Mammary epithelial cell (primary cell): ENCODE measurements at places on chromosomes 1 and 21.

DNA sequence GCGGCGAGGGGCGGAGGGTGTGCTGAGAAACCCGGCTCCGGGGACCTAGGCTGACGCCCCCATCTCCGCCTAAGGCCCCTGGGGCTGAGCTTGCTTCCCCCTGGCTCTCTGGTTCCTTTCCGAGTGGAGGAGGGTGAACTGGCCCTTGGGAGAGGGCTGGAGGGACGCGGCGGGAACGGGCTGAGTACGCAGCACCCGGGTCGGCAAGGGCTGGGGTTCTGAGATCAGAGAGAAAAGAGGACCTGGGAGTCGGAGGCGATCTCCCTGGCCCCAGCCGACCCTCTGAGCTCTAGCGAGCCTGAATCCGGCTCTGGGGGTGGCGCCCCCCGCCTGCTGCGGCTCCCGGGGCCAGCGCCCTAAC is 270.8 kb downstream of the FOXD2 start:
- no peak for DNase-seq

DNA sequence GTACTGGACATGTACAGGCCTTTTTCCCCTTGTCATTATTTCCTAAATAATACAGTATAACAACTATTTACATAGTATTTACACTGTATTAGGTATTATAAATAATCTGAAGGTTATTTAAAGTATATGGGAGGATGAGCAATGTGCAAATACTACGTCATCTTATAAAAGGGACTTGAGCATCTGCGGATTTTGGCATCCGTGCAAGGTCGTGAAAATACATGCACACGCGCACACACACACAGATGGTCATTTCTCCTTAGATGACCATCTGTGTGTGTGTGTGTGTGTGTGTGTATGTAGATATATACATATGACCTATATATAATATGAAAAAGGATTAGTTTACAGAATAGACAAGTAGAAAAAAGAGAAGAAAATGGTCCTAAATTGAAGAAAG is 15.4 kb downstream of the ALG14 start:
- no peak for DNase-seq

GRCh38 chr1:36465731-36466369 is 1.7 kb upstream of the MRPS15 start:
- DNase-seq: no peak

DNA sequence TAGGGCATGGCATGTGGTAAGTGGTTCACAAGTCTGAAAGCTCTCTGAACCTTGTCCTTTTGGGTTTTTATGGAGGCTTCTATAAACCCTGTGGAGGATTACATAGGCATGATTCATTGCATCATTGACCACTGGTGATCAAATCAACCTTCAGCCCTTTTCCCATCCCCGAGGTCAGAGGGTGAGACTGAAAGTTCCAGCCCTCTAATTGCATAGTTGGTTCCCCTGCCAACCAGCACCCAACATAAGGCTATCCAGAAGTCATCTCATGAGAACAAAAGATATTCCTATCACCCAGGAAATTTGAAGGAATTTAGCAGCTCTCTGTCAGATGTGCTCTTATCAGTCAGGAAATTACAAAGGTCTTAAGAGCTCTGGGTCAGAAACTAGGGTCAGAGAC is 89.5 kb upstream of the ARTN start:
- no peak for DNase-seq

DNA sequence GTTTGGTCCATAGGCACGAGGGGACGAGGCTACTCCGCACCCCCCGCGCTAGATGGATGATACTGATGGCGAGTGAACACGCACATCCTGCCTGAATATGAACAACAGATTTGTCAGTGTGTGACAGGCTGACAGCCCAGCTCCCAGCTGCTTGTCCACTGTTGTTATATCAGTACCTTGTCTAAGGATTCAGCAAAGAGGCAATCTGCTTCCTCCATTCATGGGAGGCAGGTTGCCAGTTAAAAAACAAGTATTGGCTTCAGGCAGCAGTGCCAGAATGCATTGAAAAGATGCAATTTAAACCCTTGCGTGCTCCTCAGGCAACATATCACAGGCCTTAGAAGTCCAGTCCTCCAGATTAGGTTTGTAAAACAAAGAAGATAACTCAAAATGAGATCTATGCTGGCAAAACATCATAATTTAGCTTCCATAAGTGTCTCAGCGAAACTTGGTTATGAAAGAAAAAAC is 223.3 kb downstream of the GPATCH2 start:
- DNase-seq: no peak

GRCh38 chr21:29777160-29777559 is 162.6 kb downstream of the GRIK1 start:
- DNase-seq: no peak

DNA sequence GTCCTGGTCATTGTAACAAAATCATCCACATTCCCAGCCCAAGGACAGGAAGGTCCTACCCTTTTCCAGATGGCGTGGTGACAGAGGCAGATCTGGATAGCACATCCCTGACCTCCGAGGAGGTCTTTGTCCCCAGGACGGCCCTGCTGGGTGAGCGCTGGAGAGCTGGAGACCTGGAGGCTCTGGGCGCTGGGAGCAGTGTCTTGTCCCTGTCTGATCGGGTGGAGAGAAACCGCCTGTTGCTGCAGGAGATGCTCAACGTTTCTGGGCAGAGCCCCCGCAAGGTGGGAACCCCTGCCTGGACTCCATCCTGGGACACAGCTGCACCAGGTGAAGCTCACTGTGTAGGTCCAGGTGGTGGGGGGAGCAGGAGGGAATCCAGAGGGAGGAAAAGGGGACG is 4.1 kb downstream of the KIAA1614 start:
- DNase-seq: no peak

DNA sequence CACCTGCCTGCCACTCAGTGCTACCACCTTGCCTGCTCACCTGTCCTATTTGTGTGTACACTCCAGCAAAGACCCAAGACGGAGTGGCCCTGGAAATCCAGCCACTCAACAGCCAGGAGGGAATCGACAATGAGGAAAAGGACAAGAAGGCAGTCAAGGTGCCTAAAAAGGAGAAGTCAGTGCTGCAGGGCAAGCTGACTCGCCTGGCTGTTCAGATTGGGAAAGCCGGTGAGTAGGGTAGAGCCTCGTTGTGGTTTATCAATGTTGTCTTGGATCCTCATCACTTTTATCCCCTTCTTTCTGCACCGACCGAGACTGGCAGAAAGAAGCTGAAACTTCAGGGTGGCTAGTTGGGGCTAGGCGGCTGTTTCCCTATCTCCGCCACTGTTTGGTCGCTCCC is 61.4 kb upstream of the LAX1 start:
- no peak for DNase-seq

- no peak for DNase-seq
Measured at GRCh38 chr1:10540277-10541005, 65.7 kb downstream of the PEX14 start.

DNA sequence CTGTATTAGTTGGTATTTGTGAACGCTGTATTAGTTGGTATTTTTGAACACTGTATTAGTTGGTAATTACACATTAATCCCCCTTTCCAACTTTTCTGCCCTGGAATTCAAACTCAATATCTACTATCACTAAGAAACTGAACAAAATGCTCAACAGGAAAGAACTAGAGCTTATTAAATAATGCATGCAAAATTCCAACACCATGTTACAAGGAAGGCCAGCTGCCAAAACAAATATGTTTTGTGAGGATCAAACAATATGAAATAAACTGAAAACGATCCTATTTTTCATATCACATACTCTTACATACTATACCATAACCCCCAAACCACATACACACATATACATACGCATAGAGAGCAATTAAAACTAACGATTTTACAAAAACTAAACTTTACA is 104.9 kb downstream of the CDC42BPA start:
- DNase-seq: no peak

DNA sequence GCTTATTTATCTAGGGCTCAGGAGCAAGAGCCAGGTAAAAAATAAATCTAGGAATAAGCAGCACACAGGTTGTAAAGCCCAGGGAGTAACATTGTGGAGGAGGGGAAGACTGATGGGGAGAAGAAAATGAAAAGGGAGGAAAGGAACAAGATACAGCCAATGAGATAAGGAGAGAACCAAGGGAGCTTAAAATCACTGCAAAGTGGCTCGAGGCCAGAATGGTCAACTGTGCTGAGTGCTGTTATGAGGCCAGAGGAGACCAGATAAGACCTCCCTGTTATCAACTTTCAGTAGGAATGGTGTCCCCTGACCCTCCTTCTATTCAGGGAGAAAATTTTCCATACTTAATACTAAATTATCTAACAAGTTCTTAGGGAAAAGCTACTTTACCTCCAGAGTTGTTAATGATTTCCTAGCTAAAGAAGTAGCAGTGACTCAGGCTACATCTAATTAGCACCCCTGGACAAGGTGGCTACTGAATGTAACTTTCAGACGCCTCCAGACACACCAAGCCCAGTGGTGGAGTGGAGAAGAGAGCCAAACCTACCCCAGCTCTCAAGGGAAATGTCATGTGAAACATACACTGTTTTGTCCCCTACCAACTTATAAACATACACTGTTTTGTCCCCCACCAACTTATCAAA is 25.5 kb downstream of the ENAH start:
- no peak for DNase-seq

DNA sequence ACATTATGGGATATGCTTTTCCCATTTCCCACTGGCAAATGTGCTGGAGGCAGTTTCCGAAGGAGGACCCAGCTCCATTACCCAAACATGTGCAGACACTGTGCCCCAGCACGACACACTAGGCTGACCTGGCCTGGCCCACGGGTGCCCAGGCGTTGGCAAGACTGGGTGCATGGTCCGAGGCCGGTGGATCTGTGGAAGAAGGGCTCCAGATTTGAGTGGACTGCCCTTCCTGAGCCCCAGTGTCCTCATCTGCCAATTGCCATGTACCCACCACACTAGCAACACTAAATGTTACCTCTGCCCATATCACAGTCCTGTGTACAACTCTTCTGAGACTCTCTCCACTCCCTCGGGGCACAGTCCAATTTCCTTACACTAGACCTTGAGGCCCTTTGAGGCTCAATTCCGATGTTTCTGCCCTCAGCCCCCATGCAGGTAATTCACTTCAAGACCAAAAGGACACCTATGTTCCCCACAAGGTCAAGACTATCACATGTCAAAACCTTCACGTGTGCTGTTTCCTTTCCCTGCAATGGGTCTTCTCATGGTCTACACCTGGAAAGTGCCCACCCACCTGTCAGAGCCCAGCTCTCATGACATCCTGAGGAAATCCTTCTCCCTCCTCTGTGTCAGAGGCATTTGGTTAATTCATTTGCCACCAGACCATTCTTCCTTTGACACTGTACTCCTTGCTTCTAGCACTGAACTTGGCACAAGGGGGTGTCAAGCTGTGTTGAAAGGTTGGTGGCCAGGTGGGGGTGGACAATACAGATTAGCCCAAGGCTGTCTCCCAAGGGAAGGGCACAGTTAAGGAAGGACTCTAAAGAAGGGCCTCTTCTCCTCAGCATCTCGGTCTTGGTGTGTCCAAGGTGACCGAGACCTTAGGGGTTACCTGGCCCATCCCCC is 124.9 kb downstream of the DMRTB1 start:
- DNase-seq: no peak

- peak; percentile 72 for DNase-seq
Measured at GRCh38 chr1:164630626-164631396, 71.8 kb downstream of the PBX1 start.

DNA sequence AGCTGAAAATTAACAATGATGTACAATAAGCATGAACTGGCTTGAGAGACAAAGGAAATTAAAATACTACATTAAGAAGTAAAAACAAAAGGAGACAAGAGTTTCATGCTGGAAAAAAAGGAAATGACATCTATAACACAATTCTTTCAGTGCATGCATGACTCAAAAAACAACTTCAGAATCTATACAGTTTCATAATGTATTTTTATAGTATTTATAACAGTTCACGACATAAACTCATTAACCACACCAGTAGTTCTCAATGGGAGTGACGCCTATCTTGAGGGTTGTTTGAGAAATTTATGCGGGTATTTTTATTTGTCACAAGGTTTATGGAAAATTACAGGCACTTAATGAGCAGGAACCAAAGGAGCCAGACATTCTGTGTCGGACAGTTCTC is 168.5 kb downstream of the SMYD3 start:
- DNase-seq: no peak

- peak; percentile 38 for DNase-seq
Measured at GRCh38 chr1:44677201-44677766, 2.8 kb downstream of the ARMH1 start.
